ENCODE measurements at places on chromosomes 12 and 14.

- no peak for DNase-seq
These were observed 77.9 kb downstream of the EP400 start for GRCh38 chr12:132027636-132028035.

DNA sequence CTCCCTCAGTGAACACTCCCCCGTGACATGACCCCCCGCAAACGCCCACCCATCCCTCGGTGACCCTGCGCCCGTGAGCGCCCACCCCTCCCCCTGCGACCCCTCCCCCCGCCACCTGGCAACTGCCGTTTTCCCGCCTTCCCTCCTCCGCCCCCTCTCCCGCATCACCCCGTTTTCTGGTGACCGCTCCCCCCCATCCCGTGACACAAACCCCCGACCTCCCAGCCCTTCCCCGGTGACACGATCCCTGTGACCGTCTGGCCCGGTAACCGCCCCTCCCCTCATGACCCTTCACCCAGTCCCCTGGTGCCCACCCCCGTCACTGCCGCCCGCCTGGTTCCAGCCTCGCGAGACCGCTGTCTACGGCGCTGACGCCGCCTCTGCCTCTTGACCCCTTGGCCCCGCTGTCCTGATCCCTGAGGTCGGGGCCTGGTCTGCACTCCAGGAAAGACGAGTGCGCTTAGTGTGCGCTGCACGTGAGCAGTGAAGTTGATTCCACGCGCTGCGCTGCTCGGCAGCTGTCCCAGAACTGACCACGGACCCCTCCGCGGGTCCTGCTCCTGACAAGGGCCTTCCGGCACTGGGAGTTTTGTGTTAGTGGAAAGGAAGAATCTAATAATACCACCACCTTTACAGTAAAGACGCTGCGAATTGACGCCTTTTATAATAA lies 59.4 kb downstream of the DDX51 start:
- DNase-seq, result peak; percentile 42

- peak; percentile 60 for DNase-seq
These were observed 19.3 kb downstream of the CTSG start for GRCh38 chr14:24556756-24557155.

DNA sequence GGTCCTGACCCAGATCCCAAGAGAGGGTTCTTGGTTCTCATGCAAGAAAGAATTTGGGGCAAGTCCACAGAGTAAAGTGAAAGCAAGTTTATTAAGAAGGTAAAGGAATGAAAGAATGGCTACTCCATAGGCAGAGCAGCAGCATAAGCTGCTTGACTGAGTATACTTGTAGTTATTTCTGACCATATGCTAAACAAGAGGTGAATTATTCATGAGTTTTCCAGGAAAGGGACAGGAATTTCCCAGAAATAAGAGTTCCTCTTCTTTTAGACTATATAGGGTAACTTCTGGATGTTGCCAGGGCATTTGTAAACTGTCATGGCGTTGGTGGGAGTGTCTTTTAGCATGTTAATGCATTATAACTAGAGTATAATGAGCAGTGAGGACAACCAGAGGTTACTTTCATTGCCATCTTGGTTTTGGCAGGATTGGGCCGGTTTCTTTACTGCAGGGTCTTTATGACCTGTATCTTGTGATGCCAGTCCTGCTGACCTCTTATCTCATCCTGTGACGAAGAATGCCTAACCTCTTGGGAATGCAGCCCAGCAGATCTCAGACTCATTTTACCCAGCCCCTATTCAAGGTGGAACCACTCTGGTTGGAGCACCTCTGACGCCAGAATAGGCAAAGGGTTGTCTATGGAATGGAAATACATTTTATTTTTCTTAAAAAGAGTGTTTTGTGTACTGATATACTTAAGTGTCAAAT lies 113.8 kb downstream of the OTOGL start:
- no peak for DNase-seq

GRCh38 chr12:124730455-124730932 lies 133.2 kb downstream of the SCARB1 start:
- DNase-seq, result peak; percentile 57

- no peak for DNase-seq
These were observed 38.6 kb downstream of the CCDC88C start for GRCh38 chr14:91378930-91379578.

- peak; percentile 79 for DNase-seq
These were observed 78.0 kb downstream of the NOC4L start for GRCh38 chr12:132222096-132222807.

DNA sequence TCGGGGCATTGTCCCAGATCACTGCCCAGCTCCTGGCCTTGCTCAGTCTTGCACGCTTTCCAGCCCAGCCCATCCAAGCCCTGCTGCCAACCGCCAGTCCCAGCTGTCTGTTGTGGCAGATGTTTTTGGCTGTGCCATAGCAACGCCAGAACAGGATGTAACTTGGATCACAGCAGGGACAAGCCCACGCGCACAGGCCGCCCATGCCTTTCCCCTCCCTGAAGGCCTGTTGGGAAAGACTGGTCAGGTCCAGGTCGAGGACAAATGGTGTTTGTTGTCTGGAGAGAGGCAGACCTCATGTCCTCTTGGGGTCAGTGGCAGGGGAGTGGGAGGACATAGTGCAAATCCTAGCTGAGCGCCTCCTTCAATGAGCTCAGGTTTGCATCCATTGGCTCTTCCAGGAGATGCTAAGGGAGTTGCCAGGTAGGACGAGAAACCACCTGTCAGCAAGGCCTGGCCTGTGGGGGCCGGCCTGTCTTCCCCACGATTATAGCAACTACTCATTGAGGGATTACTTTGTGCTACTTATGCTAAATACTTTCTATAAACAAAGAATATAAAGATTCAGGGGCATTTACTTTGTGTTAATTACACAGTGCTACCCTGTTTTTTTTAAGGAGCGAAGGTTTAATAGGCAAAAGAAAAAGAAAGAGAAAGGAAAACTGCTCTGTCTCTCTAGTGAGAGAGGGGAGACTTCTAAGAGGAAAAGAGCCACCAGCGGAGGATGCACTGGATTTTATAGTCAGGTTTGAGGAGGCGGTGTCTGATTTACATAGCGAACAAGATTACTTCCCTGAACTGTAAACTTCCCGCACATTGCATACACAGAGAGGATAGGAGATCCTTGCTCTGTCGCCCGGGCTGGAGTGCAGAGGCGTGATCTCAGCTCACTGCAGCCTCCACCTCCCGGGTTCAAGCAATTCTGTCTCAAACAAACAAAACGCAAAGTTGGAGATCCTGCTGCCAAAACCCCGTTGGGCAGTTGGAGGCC lies 42.8 kb upstream of the CORO1C start:
- peak; percentile 20 for DNase-seq

DNA sequence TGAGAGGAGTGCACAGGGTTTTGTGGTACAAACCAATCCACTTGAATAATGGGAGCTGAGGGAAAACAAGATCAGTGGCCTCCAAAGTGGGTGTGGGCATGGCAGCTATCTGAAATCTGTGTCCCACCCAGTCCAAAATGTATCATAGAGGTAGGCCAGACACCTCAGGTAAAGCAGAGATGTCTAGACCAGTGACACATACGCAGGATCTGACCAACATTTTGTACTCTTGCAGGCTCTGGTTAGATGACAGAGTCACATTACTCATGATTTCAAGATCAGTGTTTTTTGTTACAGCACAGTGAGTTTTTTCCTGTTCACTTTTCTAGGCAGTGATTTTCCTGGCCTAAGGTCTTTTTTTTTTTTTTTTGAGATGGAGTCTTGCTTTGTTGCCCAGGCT lies 211.8 kb downstream of the PCNX1 start:
- DNase-seq, result peak; percentile 37

- DNase-seq, result no peak
These were observed 452.4 kb upstream of the NOVA1 start for GRCh38 chr14:27050208-27050607.

DNA sequence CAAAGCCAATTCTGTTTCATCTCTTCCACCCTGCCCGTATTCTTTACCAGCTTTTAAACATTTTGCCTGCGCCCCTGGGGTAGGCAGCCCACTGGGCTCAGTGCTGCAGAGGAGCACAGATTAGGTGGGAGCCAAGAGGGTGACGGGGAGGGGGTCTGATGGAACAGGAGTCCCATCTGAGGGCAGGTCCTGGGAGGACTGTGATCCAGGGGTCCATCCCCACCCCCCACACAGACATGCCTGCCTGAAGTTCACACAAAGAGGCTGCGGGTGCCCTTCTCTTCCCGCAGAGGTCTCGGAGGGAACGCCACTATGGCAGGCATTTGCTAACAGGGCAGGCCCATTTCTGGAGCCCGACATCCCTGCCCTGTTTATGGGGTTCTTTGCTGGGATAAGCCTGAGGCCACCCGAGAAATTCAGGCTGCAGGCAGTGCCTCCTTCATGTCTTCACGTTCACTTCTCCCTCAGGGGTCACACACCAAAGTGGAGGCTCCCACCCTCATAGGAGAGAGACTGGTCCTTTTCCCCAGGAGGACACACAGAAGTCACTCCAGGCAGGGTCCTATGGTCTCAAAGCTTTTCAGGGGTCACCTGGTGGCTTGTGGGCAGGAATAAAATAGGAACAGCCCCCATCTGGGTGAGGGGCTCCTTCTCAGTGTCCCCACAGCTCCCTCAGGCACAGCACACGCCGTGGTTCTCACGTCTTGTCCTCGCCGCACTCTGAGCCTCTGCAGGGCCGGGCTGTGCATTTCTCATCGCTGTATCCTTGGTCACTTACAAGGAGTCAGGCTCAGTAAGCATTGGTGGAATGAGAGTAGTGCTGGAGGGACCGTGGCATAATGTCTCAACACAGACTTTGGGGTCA lies 12.9 kb downstream of the VASH1 start:
- no peak for DNase-seq

- no peak for DNase-seq
These were observed 8.4 kb upstream of the ERGIC2 start for GRCh38 chr12:29389295-29389919.

GRCh38 chr12:13576935-13577500 lies 380.5 kb downstream of the EMP1 start:
- no peak for DNase-seq

DNA sequence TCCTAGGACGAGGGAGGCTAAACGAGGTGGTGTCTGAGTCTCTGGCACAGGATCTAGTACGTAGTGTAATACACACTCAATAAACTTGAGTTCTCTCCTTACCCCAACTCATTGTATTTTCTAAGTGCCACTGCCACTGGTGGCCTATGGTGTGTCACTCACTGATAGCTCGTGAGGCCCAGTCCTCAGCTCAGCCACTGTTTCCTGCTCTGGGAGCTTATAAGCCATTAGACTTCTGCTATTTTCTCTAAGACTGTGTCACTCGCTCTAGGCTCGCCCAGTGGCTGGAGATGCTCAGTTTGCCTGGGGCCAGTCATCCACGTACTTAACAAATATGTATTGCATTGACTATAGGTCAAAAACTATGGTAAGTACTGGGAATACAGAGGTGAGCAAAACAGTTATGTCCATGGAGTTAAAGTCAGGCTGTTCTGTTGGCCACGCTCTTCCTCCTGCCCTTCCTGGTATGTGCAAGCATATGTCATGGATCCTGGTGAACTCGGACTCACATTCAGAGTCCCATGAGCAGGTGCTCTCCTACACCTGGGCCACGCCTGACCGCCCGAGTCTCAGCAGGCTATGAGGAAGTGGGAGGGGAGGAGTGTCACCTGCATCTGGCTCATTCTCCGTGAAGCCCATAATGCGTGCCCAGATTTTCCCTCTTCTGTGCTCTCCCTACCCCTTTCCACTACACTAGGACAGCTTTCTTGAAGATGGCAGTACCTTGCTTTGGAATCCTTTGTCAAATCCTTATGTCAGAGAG lies 41.6 kb downstream of the DEGS2 start:
- no peak for DNase-seq

Data from RCC 7860 (cell line).